Activated T-cell treated with anti-CD3 and anti-CD28 coated beads for 48 hours (primary cell): ENCODE measurements at places on chromosomes 7 and 10.

- no peak for DNase-seq
Measured at GRCh38 chr7:100835903-100836811, 8.8 kb upstream of the EPHB4 start.

- no peak for DNase-seq
Measured at GRCh38 chr10:117448802-117449201, 73.6 kb upstream of the PDZD8 start.

GRCh38 chr10:117449636-117450035, 74.4 kb upstream of the PDZD8 start:
- no peak for DNase-seq

DNA sequence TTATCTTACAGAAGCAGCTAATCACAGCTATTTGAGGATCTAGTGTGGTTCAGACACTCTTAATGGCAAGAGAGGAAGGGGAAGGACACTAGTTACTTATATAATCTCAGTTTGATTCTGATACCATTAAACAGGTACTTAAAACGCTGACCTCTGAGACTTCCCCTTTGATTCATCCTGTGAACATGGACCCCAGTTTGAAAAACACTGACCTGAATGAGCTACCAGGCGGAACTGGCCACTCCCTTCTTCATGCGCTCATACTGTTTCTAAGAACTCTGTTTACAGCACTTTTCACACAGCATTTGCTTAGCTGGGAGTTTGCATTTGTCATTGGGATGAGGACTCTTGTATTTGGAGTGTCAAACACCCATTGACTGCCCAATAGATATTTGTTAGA, 45.7 kb downstream of the BEND7 start:
- DNase-seq: no peak

DNA sequence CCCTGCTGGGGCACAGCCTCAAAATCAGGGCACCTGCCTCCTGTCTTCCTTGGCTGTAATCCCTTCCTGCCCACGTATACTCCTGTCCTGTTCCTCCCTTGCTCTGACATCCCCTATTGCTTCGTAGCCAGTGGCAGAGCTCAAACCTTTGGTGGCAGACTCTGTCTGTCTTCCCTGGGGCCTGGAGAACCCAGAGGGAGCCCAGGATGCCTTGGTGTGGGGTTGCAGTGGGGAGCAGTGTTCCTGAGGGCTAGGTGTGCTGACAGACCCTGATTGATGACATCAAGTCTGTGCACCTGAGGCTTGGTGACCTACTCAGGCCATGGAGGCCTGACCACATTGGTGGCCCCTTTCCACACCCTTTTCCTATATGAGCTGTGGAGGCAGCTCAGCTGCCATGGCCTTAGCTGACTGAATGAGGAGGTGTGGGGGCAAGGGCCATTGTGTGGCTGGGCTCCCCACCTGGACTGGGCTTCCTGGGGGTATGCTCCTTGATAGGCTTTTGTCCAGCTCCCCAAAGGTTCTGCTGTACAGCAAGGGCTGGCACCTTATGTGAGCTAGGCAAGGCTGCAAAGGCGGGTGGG, 5.4 kb upstream of the GCK start:
- DNase-seq: no peak

DNA sequence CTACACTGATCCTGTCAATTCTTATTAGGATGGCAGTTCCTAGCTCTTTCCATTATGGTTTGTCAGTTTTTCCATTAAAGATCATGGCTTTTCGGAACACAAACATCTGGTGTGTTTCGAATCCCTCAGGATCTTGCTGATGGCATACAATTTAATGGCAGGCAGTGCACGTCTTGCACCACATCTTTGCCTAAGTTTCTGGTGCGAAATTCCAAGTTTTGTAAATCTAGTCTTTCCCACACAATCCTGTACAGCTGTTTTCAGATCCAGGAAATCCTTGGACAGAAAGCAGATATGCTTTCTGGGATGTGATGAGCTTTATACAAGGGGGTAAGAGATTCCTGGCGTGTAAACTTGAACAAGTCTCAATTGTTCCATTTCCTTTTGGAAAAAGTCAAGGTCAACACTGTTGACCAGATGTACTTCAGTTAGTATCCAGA, 224.3 kb upstream of the PHYHIPL start:
- DNase-seq: no peak

GRCh38 chr10:127310430-127310829, 114.0 kb upstream of the INSYN2A start:
- no peak for DNase-seq
